ENCODE measurements at places on chromosomes 6 and 20.

DNA sequence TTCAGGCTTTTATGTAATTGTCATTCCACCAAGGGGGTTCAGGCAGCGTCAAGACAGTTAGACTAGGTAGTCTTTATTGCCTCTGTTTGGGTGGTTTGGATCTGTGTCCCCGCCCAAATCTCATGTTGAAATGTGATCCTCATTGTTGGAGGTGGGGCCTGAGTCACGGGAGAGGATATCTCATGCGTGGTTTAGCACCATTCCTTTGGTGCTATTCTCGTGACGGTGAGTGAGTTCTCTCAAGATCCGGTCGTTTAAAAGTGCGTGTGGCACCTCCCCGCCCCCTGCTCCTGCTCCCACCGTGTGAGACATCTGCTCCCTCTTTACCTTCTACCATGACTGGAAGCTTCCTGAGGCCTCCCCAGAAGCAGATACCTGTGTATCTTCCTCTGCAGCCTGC, 51.3 kb upstream of the FOXC1 start:
- DNase-seq = no peak

GRCh38 chr6:39962831-39963230, 28.6 kb upstream of the MOCS1 start:
- DNase-seq = no peak

DNA sequence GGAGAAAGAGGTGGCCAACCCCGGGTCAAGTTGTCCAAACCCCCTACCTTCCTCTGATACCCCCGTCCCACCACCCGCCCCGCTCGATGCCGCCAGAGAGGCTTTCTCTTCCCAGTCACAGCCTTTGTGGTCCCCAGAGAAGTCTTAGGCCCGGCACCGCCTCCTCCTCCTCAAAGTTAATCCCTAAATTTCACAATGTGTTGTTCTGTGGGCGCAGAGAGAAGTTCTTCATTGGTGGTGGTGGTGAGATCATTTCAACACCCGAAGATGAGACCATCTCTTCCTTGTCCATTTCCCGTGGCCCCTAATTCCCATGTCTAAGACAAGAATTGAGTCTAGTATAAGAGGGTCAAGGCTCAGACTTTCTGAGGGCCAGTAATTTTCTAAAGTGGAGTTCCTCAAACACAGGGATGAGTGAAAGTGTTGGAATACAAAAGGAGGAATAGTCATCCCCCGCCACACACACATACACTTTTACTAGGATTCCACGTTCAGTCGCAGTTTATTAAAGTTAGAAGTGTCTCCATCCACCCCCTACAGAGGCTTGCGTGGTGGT, 10.4 kb downstream of the TRIM31 start:
- no peak for DNase-seq

GRCh38 chr20:60424267-60424902, 466.2 kb downstream of the CDH26 start:
- no peak for DNase-seq

DNA sequence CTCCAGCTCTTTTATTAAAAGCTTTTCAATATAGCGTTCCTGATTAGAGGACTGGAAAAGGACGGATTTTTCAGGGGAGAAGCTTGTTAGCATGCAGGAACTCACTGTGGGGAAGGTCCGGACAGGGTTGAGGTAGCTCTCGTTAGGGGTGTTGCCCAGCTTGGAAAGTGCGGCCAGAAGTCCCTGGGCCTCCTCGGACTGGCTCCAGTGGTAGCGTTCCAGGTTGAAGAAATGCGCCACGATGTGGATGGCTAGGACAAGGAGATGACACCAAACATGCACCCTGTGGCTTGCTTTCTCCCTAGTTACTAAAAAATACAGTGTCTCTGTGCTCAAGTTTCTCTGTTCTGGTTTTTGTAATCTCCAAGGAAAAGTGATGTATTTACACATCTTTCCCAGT, 12.5 kb downstream of the NOX3 start:
- no peak for DNase-seq

GRCh38 chr6:77292564-77293546, 170.4 kb downstream of the HTR1B start:
- DNase-seq = no peak

- DNase-seq = no peak
Observed at GRCh38 chr6:119742188-119742803, 392.7 kb upstream of the MAN1A1 start.

GRCh38 chr6:50278663-50279062, 228.9 kb upstream of the DEFB112 start:
- DNase-seq = no peak

- peak; percentile 76 for DNase-seq
Observed at GRCh38 chr6:79797912-79798311, 149.4 kb downstream of the ELOVL4 start.

- no peak for DNase-seq
Observed at GRCh38 chr6:162602759-162603158, 124.8 kb downstream of the PRKN start.

DNA sequence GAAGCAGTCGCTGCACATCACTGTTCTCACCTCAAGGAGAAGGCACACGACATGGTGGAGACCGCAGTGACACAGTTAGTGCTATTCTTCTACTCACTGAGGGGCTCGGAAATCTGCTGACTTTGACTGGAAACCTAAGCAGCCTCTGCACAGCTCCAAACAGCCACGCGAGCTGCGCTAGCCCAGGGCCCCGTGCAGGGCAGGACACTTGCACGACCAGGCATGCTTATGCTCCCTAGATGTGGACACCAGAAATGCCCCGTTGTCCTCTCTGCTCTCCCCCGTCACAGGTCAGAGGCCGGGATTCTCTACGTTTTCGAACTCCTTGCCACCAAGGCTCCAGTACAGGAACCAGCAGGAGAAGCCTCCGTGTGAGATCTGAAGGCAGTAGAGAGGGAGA, 201.1 kb downstream of the WDR27 start:
- DNase-seq = no peak

- no peak for DNase-seq
Observed at GRCh38 chr6:132785936-132786335, 12.5 kb downstream of the SLC18B1 start.

- DNase-seq = no peak
Observed at GRCh38 chr20:32749914-32750637, 6.8 kb upstream of the COMMD7 start.
